Stimulated activated CD4-positive, alpha-beta T cell treated with anti-CD3 and anti-CD28 coated beads, Interleukin-1b, Interleukin-23, amount 100 ng/mL, for 1 hour (primary cell): ENCODE measurements at places on chromosomes 11 and 22.

- DNase-seq = no peak
Measured at GRCh38 chr11:63599211-63600122, 14.8 kb downstream of the PLAAT3 start.

DNA sequence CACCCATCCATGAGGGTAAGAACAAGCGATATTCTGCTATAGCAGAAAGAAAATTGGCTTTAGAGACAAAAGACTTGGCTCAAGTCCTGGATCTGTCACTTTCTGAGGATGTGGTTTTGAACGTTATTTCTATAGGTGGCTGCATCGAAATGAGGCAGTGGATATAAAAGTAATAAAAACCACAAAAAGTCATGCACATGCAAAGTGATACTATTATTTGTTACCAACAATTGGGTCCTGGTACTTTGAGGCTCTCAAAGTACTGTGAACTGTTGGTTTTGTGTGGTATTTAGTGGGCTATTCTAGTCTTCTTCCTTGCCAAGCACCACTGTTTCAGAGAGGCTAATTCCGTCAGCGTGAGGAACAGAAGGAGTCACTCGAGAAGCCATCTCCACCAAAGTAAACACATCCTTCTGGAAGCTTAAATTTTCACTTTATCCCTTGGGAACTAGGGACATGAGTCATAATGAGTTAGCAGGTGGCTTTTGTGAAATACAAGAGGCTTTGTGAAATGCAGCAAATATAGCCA lies 13.1 kb downstream of the UBASH3B start:
- no peak for DNase-seq

- DNase-seq = no peak
Measured at GRCh38 chr11:17725174-17725573, 5.8 kb downstream of the MYOD1 start.

- no peak for DNase-seq
Measured at GRCh38 chr22:50547263-50547985, 1.7 kb downstream of the KLHDC7B start.

DNA sequence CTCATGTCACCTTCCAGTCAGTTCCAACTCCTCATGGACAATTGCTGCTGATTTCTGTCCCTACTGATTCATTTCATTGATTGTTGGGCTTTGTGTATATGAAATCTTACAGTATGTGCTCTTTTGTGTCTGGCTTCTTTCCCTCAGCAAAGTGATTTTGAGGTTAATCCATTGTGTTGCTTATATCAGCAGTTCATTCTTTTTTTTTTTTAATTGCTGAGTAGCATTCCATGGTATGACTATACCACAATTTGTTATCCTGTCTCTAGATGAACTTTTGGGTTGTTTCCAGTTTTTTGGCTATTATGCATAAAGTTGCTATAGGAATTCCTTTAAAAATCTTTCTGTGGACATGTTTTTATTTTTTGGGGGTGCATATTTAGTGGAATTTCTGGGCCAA lies 59.9 kb downstream of the NXPE1 start:
- no peak for DNase-seq

DNA sequence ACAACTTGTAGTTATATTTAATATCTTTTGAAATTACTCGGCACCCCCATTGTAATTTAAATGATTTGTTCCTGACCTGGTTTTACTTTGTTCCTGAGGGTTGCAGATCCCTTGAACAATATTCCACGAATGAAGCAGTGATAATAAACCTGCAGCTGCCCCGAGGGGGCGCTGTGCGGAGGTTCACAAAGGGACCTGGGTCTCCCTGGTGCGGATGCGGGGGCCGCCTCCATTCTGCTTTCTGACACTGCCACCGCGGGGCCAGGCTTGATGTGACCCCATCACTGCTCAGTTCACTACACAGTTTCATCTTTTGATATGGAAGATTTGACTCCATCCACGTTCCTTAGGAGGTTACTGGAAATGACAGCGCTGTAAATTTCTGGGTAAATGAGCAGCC lies 62.9 kb upstream of the PRODH start:
- no peak for DNase-seq

- no peak for DNase-seq
Measured at GRCh38 chr11:46649180-46649738, 31.9 kb downstream of the ATG13 start.

DNA sequence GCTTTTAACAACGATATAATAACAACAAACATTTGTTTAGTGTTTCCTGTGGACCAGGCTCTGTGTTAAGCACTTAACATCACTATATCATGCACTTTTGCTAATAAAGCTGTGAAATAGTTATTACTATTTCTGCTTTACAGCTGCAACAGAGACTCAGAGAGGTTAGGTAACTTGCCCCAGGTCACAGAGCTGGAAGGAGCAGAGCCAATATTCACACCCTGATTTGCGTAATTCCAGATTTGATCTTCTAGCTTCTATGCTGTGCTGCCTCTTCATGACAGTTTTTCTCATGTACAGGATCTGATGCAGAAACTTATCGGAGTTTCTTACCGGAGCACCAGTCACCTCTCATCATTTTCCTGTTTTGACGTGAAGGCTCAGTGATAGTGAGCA lies 33.6 kb upstream of the EHF start:
- DNase-seq = no peak

DNA sequence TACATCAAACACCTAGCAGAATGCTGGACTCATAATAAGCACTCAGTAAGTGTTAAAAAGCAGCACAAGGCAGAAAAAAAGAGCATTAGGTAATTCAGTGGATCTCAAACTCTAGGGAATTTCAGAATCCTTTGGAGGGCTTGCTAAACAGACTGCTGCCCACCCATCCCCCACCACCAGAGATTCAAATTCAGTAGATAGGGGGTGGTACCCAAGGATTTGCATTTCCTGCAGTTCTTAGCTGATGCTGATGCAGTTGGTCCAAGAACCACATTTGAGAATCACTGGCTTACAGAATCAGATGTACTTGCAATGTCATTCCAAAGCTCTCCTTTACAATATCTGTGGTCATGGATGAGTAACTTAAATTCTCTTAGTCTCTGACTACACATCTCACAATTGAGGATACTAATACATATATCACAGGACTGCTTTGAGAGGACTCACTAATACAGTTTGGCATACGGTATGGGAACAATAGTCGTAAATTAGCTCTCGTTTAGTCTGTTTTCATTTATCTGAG lies 664.5 kb downstream of the KCNA4 start:
- no peak for DNase-seq

DNA sequence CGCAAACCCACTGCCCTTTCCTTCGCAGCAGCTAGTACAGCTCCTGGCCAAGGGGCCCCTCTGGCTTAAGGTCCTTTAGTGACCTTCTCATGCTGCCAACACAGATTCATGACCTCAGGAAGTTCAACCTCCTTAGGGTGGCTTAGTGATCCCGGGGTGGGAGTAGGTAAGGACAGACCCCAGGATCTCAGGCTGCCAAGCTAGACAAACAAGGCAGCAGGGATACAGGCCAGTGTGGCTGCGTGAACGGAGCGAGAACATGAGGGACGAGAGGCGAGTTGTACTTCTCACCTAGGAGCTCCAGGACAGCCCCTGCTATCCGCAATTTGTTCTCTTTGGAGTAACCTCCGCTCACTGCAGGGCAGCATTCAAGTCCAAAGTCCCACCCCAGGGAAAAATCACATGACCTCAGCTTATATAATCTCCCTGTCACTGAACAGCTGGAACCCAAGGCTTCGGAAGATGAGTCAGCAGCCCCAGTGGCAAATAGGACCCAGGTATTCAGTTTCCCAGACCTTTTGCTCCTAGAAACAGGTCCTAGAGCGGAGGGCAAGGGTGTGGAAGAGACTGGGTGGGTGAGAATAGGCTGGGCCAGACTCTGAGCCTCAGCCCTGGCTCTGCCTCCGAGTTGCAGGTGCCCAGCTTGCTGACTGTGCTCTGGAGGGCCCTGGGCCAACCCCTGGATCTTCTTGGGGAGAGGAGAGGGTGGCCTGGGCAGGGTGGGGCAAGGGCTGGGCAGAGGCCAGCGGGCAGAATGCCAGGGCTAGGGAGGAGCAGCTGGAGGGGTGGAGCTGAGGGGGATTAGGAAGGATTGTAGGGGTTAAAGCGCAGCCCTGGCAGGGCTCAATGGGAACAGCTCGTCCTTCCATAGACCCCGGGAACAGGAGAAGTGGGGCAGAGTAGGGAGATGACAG lies 13.1 kb downstream of the USP2 start:
- no peak for DNase-seq

- DNase-seq = no peak
Measured at GRCh38 chr11:62493801-62494200, 52.8 kb downstream of the AHNAK start.

GRCh38 chr11:68498903-68499883 lies 38.6 kb downstream of the PPP6R3 start:
- no peak for DNase-seq

GRCh38 chr11:86232556-86232955 lies 12.0 kb upstream of the EED start:
- DNase-seq = no peak

- DNase-seq = no peak
Measured at GRCh38 chr11:113806406-113806805, 26.8 kb downstream of the CLDN25 start.

GRCh38 chr11:78441956-78442355 lies 24.3 kb upstream of the GAB2 start:
- no peak for DNase-seq

- no peak for DNase-seq
Measured at GRCh38 chr22:41562461-41562860, 1.7 kb downstream of the CSDC2 start.

- DNase-seq = no peak
Measured at GRCh38 chr11:107203656-107204055, 185.4 kb upstream of the GUCY1A2 start.

GRCh38 chr11:58659910-58660570 lies 37.6 kb downstream of the CNTF start:
- no peak for DNase-seq

- DNase-seq = no peak
Measured at GRCh38 chr11:96113193-96113681, 189.3 kb upstream of the MTMR2 start.

GRCh38 chr11:69320326-69320725 lies 26.4 kb downstream of the MYEOV start:
- no peak for DNase-seq

DNA sequence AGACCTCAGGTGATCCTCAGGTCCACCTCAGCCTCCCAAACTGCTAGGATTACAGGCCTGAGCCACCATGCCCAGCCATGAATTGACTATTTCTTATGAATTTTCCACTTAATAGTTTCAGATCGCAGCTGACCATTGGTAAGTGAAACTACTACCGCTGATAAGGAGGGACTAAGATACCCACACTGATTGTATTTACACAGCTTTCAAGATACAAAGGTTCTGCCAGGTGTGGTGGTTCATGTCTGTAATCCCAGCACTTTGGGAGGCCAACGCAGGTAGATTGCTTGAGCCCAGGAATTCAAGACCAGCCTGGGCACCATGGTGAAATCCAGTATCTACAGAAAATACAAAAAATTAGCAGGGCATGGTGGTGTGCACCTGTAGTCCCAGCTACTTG lies 3.9 kb downstream of the CHEK2 start:
- no peak for DNase-seq

- DNase-seq = no peak
Measured at GRCh38 chr11:832529-833113, at the start of gene CD151. TSS of gene CD151 (plus strand) at chr11:832952. CDS start at chr11:836070, 3,118 bp downstream.

DNA sequence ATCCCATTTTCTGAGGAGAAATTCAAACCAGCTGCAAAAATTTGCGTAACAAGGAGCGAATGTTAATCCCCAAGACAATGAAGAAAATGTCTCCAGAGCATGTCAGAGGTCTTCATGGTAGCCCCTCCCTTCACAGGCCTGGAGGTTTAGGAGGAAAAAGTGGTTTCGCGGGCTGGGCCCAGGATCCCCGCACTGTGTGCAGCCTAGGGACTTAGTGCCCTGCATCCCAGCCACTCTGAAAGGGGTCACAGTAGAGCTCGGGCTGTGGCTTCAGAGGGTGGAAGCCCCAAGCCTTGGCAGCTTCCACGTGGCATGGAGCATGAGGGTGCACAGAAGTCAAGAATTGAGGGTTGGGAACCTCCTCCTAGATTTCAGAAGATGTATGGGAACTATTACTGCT lies 87.4 kb downstream of the BRD1 start:
- DNase-seq = no peak

DNA sequence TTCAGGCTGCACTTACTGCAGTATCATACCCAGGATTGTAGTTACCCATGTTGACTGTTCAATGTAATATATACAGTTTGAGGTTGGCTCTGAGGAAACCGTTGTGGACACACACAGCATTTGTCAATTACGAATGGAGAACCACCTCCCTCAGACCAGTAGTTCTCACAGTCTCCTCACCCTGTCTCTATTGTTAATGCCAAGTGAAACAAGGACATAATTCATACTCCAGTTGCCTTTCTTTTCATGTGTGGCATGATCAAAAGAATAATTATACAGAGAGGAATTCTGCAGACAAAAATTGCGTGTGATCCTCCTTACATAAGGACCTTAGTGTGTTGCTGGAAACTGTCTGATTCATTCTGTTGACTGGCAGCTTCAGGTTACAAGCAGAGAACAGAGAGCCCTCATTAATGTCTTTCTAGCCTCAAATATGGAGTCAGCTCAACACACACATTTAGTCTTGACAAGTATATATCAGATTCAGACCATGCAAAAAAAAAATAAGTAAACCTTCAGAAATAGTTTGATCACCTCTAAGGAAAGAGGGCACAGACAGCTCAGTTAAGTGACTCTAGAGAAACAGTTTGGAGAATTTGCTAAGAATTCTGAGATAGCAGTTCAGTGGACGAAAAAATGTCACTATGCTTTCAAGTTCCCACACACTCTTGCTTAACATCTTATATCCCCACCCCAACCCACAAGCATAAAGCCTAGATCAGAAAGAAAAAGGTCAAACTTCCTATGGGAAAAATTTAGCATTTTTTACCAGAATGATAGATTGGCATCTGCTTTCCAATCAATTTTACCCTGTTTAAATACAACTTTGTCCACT lies 96.1 kb downstream of the MAML2 start:
- no peak for DNase-seq

DNA sequence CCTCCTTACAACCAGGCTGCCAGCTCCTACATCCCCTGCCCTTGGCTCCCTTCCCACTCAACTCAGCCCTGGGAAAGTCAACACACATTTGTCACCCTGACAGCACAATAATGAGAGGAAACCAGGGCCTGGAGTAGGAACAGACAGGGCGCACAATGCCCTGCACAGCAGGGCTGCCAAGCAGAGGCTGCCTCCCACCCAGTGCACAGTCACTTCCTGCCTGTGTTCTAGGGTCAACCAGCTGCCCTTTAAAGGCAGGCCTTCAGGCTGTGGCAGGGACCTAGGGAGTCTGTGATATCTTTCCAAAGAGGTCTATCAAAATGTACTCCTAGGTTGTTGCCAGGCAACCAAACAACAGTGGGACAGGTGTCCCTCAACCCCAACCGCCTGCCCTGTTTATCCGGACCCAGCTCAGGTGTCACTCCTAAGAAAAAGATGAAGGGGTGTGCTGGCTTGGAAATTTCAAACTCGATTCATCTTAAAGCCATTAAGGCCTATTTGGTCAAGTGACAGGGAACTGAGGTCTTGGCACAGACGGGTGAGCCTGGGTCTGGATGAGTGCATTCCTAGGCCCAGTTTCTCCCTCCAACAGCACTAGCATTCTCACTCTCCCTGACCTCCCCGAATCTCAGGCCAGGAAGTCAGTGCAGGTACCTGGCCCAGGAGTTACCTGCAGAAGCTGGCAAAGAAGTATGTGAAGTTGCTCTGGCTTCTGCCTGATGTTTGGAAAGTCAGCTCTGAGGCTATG lies 110.3 kb upstream of the PITPNB start:
- no peak for DNase-seq

GRCh38 chr11:93330446-93330984 lies at the start of gene DEUP1:
TSS of gene DEUP1 (plus strand) at chr11:93330742. CDS start at chr11:93332260, 1,518 bp downstream.
- no peak for DNase-seq

- no peak for DNase-seq
Measured at GRCh38 chr11:71500601-71501021, 26.5 kb upstream of the KRTAP5-7 start.
